Peyer's patch (tissue), 4 donors: ENCODE measurements at places on chromosomes 5 and 9.

GRCh38 chr5:157434096-157434495 is 25.9 kb upstream of the NIPAL4 start:
- no peak for DNase-seq

DNA sequence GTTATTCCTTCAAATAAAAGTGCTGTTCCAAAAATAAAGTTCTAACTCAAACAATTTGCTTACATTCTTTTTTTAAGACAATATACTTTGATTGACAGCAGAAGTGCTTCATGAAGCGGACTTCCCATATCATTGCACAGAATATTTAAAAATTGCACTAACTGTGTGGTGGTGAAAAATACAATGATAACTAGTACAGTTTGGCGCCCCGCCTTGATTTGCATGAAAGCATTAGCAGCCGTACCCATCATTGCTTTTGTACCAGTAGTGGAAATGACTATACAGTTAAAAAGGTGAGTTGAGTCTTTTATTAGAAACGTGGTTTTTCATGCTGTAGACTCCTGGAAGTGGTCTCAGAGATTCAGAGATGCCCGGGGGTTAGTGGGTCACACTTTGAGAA is 69.5 kb upstream of the MAP3K1 start:
- peak; percentile 54 for DNase-seq

DNA sequence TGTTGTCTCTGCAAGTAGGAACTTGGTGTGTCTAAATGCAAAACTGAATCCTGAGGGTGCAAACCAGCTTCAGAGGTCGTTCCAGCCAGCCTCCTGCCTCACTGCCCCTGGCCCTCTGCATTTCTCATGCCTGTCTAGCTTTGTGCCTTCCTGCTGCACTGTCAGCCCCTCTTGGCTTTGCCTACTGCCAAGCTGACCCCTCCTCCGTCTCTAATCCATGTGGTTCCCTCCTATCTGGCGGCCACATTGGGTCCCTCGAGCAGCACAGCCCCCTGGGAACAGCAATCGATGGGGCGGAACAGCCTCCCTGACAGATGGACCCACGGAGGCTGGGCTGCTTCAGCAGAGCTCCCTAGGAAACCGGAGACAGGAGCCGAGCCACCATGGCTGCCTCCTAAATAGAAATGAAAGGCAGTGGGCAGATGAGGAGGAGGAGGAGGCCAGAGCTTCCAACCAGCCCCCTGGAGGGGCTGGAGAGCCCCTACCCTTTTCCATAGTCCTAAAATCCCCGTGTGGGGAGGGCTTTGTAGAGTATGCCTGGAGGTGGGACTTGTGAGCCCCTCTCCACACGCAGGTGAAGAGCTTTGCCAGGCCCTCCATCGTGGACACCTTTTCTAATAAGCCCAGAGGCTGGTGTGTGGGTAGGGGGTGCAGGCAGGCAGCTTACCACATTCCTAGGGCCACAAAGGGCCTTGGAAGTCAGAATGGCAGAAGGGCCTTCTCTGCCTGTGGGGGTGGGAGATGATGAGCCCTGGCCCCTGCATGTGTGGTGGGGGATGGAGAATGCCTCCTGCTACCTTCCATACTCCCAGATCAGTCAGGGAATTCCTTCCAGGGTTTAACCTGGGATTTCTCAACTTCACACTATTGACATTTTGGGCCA is 9.2 kb upstream of the CXXC5 start:
- peak; percentile 37 for DNase-seq

DNA sequence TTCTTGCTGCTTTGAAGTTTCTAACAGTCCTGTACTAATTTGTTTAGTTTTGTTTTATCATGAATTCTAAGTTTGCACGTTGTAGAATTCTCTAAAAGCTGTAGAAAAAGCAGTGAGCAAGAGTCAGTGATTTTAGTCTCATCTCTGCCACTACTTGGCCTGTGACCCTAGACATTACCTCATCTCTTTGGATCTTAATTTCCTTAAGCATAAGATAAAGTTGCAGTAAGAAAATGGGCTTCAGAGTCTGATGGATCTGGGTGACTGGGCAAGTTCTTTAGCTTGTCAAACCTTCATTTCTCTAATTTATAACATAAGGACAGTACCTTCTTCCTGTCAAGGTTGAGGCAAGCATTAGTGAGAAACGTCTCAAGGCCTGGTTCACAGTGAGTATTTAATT is 247.9 kb downstream of the DMRT2 start:
- no peak for DNase-seq

GRCh38 chr5:171323806-171324632 is 15.0 kb downstream of the TLX3 start:
- no peak for DNase-seq

GRCh38 chr9:2040828-2041227 is 25.7 kb downstream of the SMARCA2 start:
- DNase-seq = no peak
